ENCODE measurements at places on chromosomes 5 and 9.
A peak's percentile ranks its signal among the peaks of the same experiment; 100 is the strongest.

- DNase-seq: no peak
These were observed 34.5 kb upstream of the CDKN2AIPNL start for GRCh38 chr5:134445856-134446818.

GRCh38 chr9:97853056-97853843 lies at the start of gene FOXE1:
TSS of gene FOXE1 (plus strand) at chr9:97853226. CDS start at chr9:97853915, 689 bp downstream.
- DNase-seq: no peak

GRCh38 chr5:59624898-59625297 lies 268.6 kb downstream of the PDE4D start:
- DNase-seq: no peak

GRCh38 chr5:148746826-148747535 lies 79.4 kb upstream of the ADRB2 start:
- no peak for DNase-seq

GRCh38 chr9:96420468-96421219 lies 2.5 kb upstream of the ZNF367 start:
- DNase-seq: peak; percentile 84

DNA sequence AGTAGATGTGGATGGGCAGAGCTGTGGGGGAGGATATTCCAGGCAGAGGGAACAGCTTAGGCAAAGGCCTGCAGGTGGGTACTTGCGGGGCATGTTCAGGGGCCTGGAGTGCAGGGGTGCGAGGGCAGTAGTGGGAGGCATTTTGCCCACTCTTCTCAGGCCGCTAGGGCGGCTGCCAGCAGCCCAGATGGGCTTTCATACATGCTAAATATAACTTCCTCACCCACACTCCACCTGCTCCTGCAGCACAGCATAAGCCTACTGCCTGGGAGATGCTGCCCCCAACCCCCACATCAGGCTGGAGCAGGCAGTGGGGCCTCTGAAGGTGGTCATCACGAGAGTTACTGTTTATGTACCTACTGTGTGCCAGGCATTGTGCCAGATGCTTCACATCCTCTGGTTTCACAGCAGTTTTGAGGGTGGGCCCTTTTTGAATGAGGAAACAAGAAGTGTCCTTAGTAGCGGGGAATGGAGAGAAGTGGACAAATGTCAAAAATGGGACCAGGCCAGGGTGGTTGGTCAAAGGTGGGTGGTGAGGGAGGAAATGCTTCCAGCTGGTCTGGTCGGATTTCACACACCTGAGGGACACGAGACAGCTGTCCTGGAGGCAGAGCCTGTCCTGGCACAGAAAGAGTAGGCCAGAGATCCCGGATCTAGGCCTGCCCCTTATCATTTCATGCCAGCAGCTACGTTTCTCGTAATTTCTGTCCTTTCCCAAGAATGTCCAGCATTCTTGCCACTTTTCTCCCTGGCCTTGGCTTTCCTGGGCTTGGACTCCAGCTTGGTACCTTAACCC lies 12.1 kb downstream of the RGS14 start:
- no peak for DNase-seq

DNA sequence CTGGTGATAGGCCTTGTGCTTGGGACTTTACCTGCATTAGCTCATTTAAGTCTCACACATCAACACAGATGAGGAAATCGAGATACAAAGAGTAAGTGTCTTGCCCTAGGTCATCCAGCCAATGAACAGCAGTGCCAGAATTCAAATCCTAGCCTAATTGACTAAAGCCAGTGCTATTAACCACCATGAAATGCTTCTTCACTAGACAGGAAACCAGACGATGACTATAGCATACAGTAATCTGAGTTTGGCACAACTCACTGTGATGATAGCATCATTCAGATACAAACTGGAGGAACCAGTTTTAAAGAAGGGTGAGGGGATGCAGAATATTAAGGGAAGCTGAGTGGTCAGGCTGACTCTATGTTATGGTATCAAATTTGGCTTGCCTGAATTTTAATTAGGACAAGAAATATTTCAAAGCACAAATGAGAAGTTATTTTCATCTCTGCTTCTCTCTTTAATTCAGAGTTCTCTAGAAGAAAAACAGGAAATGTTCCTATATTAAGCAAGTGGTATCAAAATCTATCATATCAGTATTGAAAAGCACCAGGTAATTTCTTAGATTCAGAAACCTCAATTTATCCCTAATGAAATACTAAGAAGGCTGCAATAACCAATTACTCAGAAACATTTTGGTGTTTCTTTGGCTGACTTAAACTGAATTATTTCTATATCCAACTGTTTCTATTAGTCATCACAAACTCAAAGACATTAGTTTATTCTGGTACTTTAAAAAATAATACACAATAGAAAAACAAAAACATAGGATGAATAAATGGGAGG lies 147.0 kb upstream of the RASA1 start:
- DNase-seq: peak; percentile 85

Data from HCT116 (cell line).